ENCODE measurements at places on chromosomes 3 and 15. TPM values are rescaled to one million over a fixed set of nuclear protein-coding genes. Genes with fewer than 3 reads are reported as not detected.

Gene SQOR
- 23.0 TPM for polyA plus RNA-seq

Gene EPHB3
- polyA plus RNA-seq = 29.0 TPM

Gene RNU6-1
- not detected for polyA plus RNA-seq

Gene KNG1
- 74.3 TPM for polyA plus RNA-seq

Gene DISP2
- polyA plus RNA-seq = 0.50 TPM

Gene POLQ
- polyA plus RNA-seq = 7.4 TPM

Gene ZMAT3
- polyA plus RNA-seq = 8.6 TPM

Gene ZCWPW2
- polyA plus RNA-seq = 1.7 TPM

Gene TMC3
- 0.38 TPM for polyA plus RNA-seq

Gene CCR9
- 0.08 TPM for polyA plus RNA-seq

Gene FES
- 11.3 TPM for polyA plus RNA-seq

Gene ADAMTS17
- 2.2 TPM for polyA plus RNA-seq

Gene KIF23
- 41.3 TPM for polyA plus RNA-seq

Gene CYP1A2
- polyA plus RNA-seq = 0.38 TPM
